SK-N-SH (cell line): ENCODE measurements at places on chromosomes 3 and 15. TPM values are rescaled to one million over a fixed set of nuclear protein-coding genes. Genes with fewer than 3 reads are reported as not detected.

MCTP2 gene
- 0.26 and 0.52 TPM in 2 replicates for polyA plus RNA-seq

PDE12 gene
- 7.4 and 9.5 TPM in 2 replicates for polyA plus RNA-seq

CHST2 gene
- polyA plus RNA-seq: 1.1 and 1.6 TPM in 2 replicates

PLOD2 gene
- polyA plus RNA-seq: 0.58 and 0.93 TPM in 2 replicates

RARB gene
- 10.7 and 15.2 TPM in 2 replicates for polyA plus RNA-seq

GAP43 gene
- 13.6 and 14.0 TPM in 2 replicates for polyA plus RNA-seq

GOLGA6L26 gene
- not detected in 2 replicates for polyA plus RNA-seq

KY gene
- 1.9 and 2.4 TPM in 2 replicates for polyA plus RNA-seq

CAND2 gene
- 1.5 TPM in 2 replicates for polyA plus RNA-seq

PIF1 gene
- 12.1 and 12.4 TPM in 2 replicates for polyA plus RNA-seq

DNA sequence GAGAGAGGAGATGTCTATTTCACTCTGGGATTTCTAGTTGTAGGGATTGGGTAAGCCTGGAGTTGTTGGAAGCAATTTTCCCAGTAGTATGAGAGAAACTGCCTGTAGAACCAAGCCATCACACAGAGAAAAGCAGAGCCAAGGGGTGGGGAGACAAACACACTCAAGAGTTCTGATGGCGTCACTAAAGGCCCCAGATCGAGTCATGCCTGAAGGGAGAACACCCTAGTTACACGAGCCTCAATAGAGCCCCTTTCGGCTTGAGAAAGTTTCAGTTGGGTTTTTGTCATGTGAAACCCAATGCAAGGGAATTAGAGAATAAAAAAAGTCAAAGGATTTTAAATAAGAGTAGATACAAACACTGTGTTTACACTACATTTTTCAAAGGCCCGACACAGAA is 66.1 kb upstream of the PFN2 start:
- no peak for DNase-seq
- no peaks in the 10 kb centered on the region for H3K27me3 ChIP-seq
- no peaks in the 10 kb centered on the region for H3K4me1 ChIP-seq

DNA sequence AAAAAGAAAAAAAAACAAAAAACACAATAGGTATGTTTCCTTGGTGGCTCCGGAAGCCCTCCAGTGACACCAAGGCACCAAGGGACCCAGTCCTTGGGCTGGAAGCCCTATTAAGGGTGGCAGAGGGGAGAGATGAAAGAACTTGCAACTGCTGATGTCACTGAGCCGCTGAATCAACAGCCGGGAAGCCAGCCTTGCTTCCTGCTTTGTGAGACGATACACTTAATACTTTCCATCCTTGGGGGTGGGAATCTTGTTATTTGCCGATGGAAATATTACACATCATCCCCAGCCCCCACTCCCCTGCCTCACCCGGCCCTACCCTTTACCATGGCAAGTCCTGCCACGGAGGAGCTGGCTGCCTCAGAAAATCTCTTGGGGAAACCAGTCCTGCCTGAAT is 5.6 kb upstream of the ISLR2 start:
- DNase-seq: no peak
- peaks cover 32% of the 10 kb centered on the region; the same call in 1 of the 2 replicates for H3K4me1 ChIP-seq
- H3K36me3 ChIP-seq: no peaks in the 10 kb centered on the region
- H3K4me3 ChIP-seq: no peak overlapping the region
- H3K27me3 ChIP-seq: peaks cover 23% of the 10 kb centered on the region
- H3K27ac ChIP-seq: no peak overlapping the region

- no peak overlapping the region for H3K4me3 ChIP-seq
- no peaks in the 10 kb centered on the region for H3K4me1 ChIP-seq
- H3K36me3 ChIP-seq: peaks cover 62% of the 10 kb centered on the region
- DNase-seq: no peak
- H3K27me3 ChIP-seq: no peaks in the 10 kb centered on the region
Measured at GRCh38 chr3:158097593-158098308, 8.5 kb downstream of the SHOX2 start.

DNA sequence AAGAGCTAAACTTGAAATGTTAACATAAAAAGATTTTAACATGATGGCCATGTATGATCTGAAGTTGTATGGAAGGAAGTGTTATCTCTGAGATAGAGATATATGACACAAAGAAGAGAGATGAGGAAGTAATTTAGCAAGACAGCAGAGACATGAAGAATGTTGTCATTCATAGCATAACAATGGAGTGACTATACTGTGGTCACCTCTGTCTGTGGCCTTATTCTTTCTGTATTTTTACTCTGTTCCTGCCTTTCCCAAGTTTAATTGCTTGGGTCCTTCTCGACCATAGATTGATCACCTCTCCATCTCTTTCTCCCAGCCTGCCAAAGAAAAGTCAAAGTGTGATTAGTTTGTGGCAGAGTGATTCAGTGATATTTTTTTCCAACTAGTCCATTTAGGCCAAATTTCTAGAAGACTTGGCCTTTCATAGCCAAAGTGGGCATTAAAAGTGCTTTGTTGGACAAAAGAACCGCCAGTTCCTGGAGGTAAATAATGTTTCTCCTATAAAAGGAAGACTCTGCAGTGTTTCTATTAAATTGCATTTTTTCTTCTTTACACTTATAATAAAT is 711.9 kb downstream of the CADM2 start:
- no peaks in the 10 kb centered on the region for H3K27me3 ChIP-seq
- H3K27ac ChIP-seq: no peak overlapping the region
- H3K4me1 ChIP-seq: no peaks in the 10 kb centered on the region
- no peaks in the 10 kb centered on the region for H3K36me3 ChIP-seq
- DNase-seq: no peak
- no peak overlapping the region for H3K4me3 ChIP-seq

DNA sequence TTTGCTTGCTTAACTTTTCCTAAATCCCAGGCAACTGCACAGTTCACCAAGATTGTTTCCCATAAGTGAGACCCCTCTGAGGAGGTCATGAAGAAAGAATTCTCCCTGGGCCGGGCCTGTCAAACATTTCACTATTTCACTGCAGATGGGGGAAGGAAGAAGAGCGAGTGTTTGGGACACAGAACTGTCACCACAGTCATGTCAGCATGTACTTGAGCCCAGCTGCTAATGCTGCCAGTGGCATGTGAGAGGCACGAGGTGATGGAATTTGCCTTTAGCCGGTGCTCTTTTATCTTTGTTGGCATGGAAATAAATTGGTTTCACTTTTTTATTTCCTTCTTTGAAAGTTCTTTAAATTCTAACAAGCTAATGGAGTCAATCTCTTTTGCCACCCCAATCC is 277.9 kb upstream of the GADL1 start:
- no peak overlapping the region for H3K4me3 ChIP-seq
- no peaks in the 10 kb centered on the region for H3K4me1 ChIP-seq
- H3K36me3 ChIP-seq: no peaks in the 10 kb centered on the region
- H3K27me3 ChIP-seq: no peaks in the 10 kb centered on the region

- H3K4me3 ChIP-seq: no peak overlapping the region; the same call in 1 of the 2 replicates
- DNase-seq: peak; percentile 34
- H3K4me1 ChIP-seq: no peaks in the 10 kb centered on the region
- no peaks in the 10 kb centered on the region for H3K36me3 ChIP-seq
- no peaks in the 10 kb centered on the region for H3K27me3 ChIP-seq
Measured at GRCh38 chr3:109081746-109082510, 36.0 kb downstream of the MORC1 start.

DNA sequence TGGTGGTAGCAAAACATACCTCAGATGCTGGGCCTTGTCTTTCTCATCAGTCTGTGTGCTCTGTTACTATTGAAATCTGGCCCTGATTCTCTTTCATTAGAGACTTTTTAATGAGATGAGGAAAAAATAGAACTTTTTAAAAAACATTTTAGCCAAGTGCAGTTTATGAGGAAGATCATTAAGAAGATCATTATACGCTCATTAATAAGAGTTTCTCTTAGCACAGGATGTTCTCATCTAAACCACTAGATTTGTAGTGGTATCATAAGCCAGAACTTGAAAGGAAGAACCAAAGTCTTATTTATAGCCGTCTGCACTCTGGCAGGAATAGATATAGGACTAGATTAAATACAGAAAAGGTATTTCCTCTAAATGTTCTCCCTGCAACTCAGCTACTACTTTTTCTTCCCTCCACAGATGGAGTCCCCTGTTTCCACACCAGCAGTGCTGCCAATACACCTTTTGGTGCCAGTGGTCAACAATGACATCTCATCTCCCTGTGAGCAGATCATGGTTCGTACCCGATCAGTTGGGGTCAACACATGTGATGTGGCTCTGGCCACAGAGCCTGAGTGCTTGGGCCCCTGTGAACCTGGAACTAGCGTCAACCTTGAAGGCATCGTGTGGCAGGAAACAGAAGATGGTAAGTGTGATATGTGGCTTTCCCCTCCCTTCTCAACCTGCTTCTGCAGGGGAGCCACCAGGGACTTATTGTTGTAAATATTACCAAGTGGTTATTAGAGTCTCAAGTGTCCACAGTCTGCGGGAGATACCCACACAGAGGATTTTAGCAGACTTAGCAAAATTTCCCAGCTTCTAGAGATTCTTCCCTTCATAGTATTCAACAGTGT is 152.8 kb downstream of the RBPMS2 start:
- H3K4me1 ChIP-seq: peaks cover 41% of the 10 kb centered on the region
- H3K36me3 ChIP-seq: peaks cover 3% of the 10 kb centered on the region
- H3K4me3 ChIP-seq: no peak overlapping the region
- no peaks in the 10 kb centered on the region for H3K27me3 ChIP-seq

- no peak for DNase-seq
- H3K4me3 ChIP-seq: no peak overlapping the region
- no peaks in the 10 kb centered on the region for H3K4me1 ChIP-seq
- no peak overlapping the region for H3K27ac ChIP-seq
- H3K27me3 ChIP-seq: no peaks in the 10 kb centered on the region
Measured at GRCh38 chr3:182784542-182784941, 8.8 kb upstream of the ATP11B start.

- no peak overlapping the region for H3K4me3 ChIP-seq
- no peaks in the 10 kb centered on the region for H3K36me3 ChIP-seq
- peaks cover 8% of the 10 kb centered on the region; the same call in 1 of the 2 replicates for H3K4me1 ChIP-seq
- no peak for DNase-seq
- no peak overlapping the region for H3K27ac ChIP-seq
Measured at GRCh38 chr15:62913246-62913645, 129.3 kb upstream of the TPM1 start.

- H3K36me3 ChIP-seq: peaks cover 15% of the 10 kb centered on the region; the same call in 1 of the 2 replicates
- H3K27me3 ChIP-seq: no peaks in the 10 kb centered on the region
- DNase-seq: no peak
- no peak overlapping the region for H3K4me3 ChIP-seq
- peak overlapping the region; percentile 64 for H3K27ac ChIP-seq
Measured at GRCh38 chr3:29537889-29538609, 257.2 kb downstream of the RBMS3 start.

GRCh38 chr15:29097971-29098370 is 171.7 kb downstream of the NSMCE3 start:
- H3K4me1 ChIP-seq: no peaks in the 10 kb centered on the region; the same call in 1 of the 2 replicates
- no peak overlapping the region for H3K27ac ChIP-seq
- no peak overlapping the region for H3K4me3 ChIP-seq
- no peaks in the 10 kb centered on the region; the same call in 1 of the 2 replicates for H3K36me3 ChIP-seq

DNA sequence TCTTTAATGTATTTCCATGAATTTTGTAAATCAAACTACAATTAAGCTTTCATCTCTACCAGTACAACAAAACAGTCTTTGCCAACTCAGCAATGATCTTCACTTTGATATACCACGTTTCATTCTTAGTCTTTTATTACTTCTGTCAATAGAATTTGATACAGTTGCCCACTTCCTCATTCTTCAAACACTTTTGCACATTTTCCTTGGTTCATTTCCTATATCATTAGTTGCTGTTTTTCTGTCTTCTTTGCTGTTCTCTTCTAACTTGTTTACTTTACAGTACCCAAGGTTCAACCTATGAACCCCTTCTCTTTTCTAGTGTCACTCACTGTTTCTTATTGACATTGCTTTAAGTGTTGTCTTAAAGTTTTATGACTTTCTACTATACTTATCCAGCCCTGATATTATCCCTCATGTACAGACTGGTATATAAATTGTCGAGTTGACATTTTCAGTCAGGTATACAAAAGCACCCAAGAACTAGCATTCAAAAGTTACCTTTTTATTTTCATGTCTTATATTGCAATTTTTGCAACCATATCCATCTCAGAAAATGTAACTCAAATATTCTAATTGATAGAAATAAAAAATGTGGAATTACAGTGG is 903.1 kb downstream of the NSUN3 start:
- no peaks in the 10 kb centered on the region for H3K36me3 ChIP-seq
- no peak overlapping the region for H3K4me3 ChIP-seq
- H3K27ac ChIP-seq: no peak overlapping the region
- DNase-seq: no peak

DNA sequence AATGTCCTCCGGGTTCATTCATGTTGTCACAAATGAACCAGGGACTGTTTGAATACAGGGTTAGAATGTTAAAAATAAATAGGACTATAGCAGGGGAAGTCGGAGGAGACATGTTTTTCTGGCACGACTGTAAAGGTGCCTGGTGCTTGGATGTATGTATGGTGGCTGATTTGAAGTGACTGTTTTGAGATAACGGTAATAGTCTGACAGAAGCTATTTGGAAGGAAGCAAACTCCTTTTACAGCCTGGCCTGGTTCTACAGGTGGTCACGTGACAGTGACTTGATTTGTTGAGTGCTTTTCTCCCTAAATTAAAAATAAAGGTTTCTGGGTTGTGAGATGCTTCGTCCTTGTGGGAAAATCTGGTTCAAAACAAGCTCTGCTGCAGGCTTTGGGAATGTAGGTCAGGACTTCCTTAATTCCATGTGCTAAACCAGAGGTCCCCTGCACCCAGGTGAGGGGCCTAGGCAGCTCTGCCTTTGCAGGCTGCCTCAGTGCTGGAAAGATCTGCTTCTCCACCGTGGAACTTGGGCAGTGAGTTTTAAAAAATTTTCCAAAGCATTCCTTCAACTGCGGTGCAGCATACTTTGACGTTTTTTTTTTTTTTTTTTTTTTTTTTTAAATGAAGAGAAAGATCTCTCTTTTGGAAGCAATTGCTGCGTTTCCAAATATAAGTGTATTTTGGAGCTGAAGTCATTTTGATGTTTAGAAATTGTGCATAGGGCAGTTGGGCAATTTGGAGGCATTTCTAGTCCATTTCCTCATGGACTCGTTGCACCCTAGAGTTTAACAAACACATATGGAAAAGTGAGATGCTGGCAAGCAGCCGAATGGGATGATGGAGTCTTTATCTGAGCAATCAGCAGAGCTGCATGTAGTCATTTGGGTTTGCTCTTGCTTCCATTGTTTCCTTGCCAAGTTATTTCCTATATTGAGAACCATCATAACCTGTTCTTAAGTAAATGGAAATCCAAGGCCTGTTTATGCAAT is 30.9 kb downstream of the ITPR1 start:
- DNase-seq: peak; percentile 50
- no peaks in the 10 kb centered on the region for H3K27me3 ChIP-seq
- H3K27ac ChIP-seq: peak overlapping the region; percentile 62
- no peaks in the 10 kb centered on the region; the same call in 1 of the 2 replicates for H3K36me3 ChIP-seq

GRCh38 chr15:87604857-87605446 is 651.6 kb downstream of the NTRK3 start:
- H3K36me3 ChIP-seq: no peaks in the 10 kb centered on the region
- H3K27me3 ChIP-seq: no peaks in the 10 kb centered on the region
- no peak overlapping the region for H3K4me3 ChIP-seq
- no peak overlapping the region for H3K27ac ChIP-seq
- no peaks in the 10 kb centered on the region for H3K4me1 ChIP-seq

- peak overlapping the region; percentile 26 for H3K27ac ChIP-seq
- no peaks in the 10 kb centered on the region for H3K27me3 ChIP-seq
- peaks cover 51% of the 10 kb centered on the region for H3K36me3 ChIP-seq
- no peak overlapping the region for H3K4me3 ChIP-seq
- H3K4me1 ChIP-seq: peaks cover 42% of the 10 kb centered on the region
- no peak for DNase-seq
Measured at GRCh38 chr15:62749036-62749815, 293.3 kb upstream of the TPM1 start.

GRCh38 chr3:15355086-15355485 is 22.7 kb upstream of the SH3BP5 start:
- DNase-seq: no peak
- no peaks in the 10 kb centered on the region for H3K27me3 ChIP-seq
- no peaks in the 10 kb centered on the region for H3K36me3 ChIP-seq
- no peak overlapping the region for H3K4me3 ChIP-seq

GRCh38 chr15:40763801-40764628 is at the start of gene GCHFR:
TSS of gene GCHFR (plus strand) at chr15:40764068. CDS start at chr15:40764181, 113 bp downstream.
- peak; percentile 67 for DNase-seq
- H3K4me3 ChIP-seq: no peak within 1 kb of the TSS; the same call in 1 of the 2 replicates
- H3K36me3 ChIP-seq: no peaks in the 10 kb centered on the region
- H3K27me3 ChIP-seq: no peaks in the 10 kb centered on the region
- H3K27ac ChIP-seq: no peak within 1 kb of the TSS
